ENCODE measurements at places on chromosomes 13 and 19.
A peak's percentile ranks its signal among the peaks of the same experiment; 100 is the strongest.

DNA sequence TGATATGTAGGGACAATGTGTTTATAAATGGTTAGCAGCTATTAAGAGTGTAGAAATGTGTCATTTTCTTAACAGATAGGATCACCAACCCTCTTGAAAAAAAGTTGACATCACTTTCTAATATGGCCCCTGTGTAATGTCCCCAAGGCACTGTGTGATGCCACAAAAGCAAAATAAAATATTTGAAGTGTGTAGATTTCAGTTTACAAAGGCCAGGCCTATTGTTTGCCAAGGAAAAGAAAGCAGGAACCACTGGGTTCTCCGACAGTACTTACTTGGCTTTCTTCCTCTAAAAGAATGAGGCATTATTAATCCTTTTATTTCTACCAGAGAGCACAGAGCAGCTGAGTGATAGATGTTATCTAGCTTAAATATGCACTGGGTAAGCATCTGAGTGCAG lies 10.5 kb upstream of the GJA3 start:
- no peak overlapping the region for H3K27ac ChIP-seq
- no peak for DNase-seq
- no peaks in the 10 kb centered on the region for H3K36me3 ChIP-seq
- peaks cover 86% of the 10 kb centered on the region for H3K27me3 ChIP-seq

DNA sequence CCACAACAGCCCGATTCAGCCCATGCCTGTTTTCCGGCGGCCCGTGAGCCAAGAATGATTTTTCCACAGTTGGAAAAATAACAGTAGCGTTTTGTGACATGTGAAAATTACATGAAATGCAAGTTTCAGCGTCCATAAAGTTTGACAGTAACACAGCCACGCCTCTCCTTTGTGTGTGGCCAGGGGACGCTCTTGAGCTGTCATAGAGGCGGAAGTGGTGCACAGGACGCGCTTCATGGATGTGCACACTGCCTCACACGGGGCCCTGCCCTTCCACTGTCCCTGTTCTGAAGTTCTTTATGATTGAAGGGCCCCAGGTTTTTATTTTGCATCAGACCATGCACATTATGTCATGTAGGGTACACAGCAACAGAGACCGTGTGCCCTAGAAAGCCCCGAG lies 12.4 kb upstream of the ELAVL1 start:
- H3K4me1 ChIP-seq = no peaks in the 10 kb centered on the region
- no peaks in the 10 kb centered on the region for H3K36me3 ChIP-seq
- no peak overlapping the region for H3K4me3 ChIP-seq
- DNase-seq = peak; percentile 52
- H3K27me3 ChIP-seq = no peaks in the 10 kb centered on the region

GRCh38 chr19:16416991-16417390 lies 54.8 kb downstream of the EPS15L1 start:
- no peaks in the 10 kb centered on the region for H3K4me1 ChIP-seq
- no peak overlapping the region for H3K4me3 ChIP-seq
- no peak for DNase-seq
- H3K27me3 ChIP-seq = no peaks in the 10 kb centered on the region
- H3K27ac ChIP-seq = no peak overlapping the region
- H3K36me3 ChIP-seq = peaks cover 12% of the 10 kb centered on the region

- peaks cover 3% of the 10 kb centered on the region for H3K36me3 ChIP-seq
- H3K4me3 ChIP-seq = no peak overlapping the region
- H3K27me3 ChIP-seq = no peaks in the 10 kb centered on the region
- no peak for DNase-seq
Observed at GRCh38 chr13:60463787-60464186, 66.8 kb downstream of the TDRD3 start.

- no peaks in the 10 kb centered on the region for H3K27me3 ChIP-seq
- no peaks in the 10 kb centered on the region for H3K36me3 ChIP-seq
- DNase-seq = no peak
- H3K27ac ChIP-seq = no peak overlapping the region
- no peaks in the 10 kb centered on the region for H3K4me1 ChIP-seq
Observed at GRCh38 chr13:58919551-58919950, 1244.2 kb downstream of the DIAPH3 start.

DNA sequence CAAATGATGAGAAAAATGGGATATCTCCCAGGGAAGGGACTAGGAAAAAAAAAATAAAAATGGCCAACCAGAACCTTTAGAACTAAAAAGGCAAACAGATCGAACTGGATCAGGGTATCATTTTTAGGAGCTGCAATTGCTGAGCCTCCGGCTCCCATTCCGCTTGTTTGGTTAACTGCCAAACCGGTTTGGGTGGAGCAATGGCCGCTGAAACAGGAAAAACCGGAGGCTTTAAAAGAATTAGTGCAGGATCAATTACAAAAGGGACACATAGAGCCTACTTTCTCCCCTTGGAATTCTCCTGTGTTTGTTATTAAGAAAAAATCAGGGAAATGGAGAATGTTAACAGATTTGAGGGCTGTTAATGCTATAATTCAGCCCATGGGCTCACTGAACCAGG lies 12.7 kb upstream of the ZNF443 start:
- no peak overlapping the region for H3K27ac ChIP-seq
- no peaks in the 10 kb centered on the region for H3K4me1 ChIP-seq
- H3K4me3 ChIP-seq = no peak overlapping the region
- DNase-seq = no peak
- no peaks in the 10 kb centered on the region for H3K27me3 ChIP-seq

GRCh38 chr13:92259523-92259922 lies 861.1 kb downstream of the GPC5 start:
- no peak for DNase-seq
- H3K4me1 ChIP-seq = no peaks in the 10 kb centered on the region
- no peak overlapping the region for H3K27ac ChIP-seq
- H3K4me3 ChIP-seq = no peak overlapping the region
- no peaks in the 10 kb centered on the region for H3K27me3 ChIP-seq

DNA sequence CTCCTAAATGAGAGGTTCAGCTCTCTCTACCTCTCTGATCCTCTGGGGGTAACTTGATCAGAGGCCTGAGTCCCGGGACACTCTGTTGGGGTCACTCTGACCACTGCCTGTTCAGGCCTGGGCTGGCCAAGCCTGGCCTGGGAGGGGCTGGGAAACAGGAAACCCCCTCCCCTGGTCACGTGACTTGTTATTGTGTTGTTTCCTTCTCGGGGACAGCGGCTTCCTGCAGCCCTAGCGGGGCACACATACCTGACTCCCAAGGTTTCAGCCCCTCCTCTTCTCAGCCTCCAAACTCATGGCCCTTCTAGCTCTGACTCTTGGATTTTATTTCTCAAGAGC lies at the start of gene USHBP1:
USHBP1 (minus strand) TSS at position 105 of the 339 bp plus-strand sequence. CDS start 446 bp downstream, outside the sequence.
- DNase-seq = no peak
- H3K4me1 ChIP-seq = peaks cover 30% of the 10 kb centered on the region
- H3K4me3 ChIP-seq = no peak within 1 kb of the TSS
- H3K36me3 ChIP-seq = no peaks in the 10 kb centered on the region

GRCh38 chr13:95049772-95050171 lies 251.5 kb downstream of the ABCC4 start:
- H3K27ac ChIP-seq = peak overlapping the region; percentile 8
- peak overlapping the region; percentile 52 for H3K4me3 ChIP-seq
- H3K4me1 ChIP-seq = peaks cover 20% of the 10 kb centered on the region
- DNase-seq = no peak
- no peaks in the 10 kb centered on the region for H3K27me3 ChIP-seq

All from activated T-cell treated with anti-CD3 and anti-CD28 coated beads, Interleukin-2, amount 50 U/mL, for 72 hours (primary cell).